Body of pancreas (tissue), 4 donors: ENCODE measurements at places on chromosomes 3 and 15. TPM values are rescaled to one million over a fixed set of nuclear protein-coding genes. Genes with fewer than 3 reads are reported as not detected.

The GPR149 gene
- total RNA-seq: not detected

The DUOXA2 gene
- total RNA-seq: not detected

DNA sequence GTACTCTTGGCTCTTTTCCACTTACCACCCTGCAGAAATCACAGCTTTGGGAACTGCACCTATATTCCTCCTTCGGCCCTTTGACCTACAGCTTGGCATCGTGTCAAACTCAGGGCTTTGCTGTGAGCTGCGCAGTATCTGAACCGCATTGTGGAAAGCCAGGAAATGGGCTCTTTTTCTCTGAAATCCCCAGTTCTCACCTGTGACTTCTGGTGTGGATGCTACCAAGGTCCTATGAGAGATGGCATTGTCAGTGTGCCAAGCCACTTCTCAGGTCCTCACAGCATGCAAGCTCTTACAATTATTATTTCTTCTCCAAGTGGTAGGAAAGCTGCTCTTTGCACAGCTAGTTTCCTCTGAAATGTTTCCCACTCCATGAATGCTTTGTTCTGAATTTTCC is 450.6 kb upstream of the TBL1XR1 start:
- DNase-seq: no peak

The TBCCD1 gene
- 14.0 TPM for total RNA-seq

- DNase-seq: no peak
Measured at GRCh38 chr15:71168166-71168834, 53.0 kb downstream of the THSD4 start.

DNA sequence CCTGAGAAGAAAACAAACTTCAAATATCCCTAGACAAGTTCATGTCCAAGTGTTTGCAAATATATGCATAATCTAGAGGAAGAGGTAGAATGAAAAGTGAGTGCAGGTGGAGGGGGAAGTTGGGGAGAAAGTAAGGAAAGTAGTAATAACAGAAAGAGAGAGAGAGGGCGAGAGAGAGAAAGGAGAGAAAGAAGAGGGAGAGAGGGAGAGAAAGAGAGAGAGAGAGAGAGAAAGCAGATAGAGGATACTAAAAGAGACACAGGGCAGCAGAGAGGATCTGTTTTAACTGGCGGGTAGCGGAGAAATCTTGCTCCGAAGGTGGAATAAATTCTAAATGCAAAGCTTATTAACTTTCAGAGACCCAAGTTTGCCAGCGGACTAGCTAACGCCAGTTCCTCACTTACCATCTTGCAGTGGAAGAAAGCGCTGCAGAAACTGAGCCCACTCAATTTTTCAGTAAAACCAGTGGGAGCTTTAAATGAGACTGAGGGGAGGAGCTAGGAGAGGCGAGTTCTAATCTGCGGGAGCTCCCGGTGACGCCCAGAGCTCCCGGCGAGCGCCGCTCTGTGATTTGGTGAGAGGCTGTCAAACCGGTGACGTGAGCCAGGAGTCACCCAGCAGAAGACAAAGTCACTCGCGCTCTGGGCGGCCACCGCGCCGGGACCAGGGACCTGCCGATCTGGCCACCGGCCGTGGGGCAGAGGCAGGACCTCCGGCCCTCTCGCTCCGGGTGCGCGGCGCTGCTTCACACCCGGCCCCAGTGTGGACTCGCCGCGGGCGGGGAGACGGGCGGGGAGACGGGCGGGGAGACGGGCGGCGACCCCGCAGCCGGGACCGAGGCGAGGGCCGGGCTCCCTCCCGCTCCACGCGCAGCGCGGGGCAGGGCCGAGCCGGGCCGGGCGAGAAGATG is at the start of gene GMNC:
Gene GMNC (minus strand): TSS at position 486 of the 910 bp plus-strand sequence. CDS start 79 bp downstream, at position 407.
- DNase-seq: peak; percentile 85

The STRA6 gene
- not detected for total RNA-seq

- no peak for DNase-seq
Measured at GRCh38 chr15:59825901-59826300, 136.8 kb upstream of the BNIP2 start.

The ATP13A5 gene
- not detected for total RNA-seq
